Central memory CD8-positive, alpha-beta T cell (primary cell): ENCODE measurements at places on chromosomes 6 and 20.

DNA sequence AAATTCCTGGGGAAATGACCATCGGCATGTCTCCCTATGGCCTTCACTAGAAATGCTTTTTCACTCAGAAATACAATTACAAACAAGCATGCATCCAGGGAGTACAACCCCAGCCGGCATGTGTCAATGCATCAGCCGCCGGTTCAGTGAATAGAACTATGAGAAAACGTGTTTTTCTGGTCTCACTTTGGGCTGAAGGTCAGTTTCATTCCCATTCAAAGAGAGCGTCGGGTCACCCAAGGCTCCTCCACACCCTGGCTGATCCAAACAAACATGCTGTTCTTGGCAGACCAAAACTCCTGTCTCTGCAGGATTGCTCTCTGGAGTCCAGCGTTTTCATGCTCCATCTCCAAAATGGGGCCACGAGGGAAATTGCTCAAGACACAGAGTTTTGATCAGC lies 35.5 kb upstream of the NXT1 start:
- H3K4me3 ChIP-seq: no peak overlapping the region
- no peak for DNase-seq
- H3K27me3 ChIP-seq: peaks cover 65% of the 10 kb centered on the region
- H3K27ac ChIP-seq: no peak overlapping the region
- no peaks in the 10 kb centered on the region for H3K36me3 ChIP-seq
- no peaks in the 10 kb centered on the region for H3K4me1 ChIP-seq

DNA sequence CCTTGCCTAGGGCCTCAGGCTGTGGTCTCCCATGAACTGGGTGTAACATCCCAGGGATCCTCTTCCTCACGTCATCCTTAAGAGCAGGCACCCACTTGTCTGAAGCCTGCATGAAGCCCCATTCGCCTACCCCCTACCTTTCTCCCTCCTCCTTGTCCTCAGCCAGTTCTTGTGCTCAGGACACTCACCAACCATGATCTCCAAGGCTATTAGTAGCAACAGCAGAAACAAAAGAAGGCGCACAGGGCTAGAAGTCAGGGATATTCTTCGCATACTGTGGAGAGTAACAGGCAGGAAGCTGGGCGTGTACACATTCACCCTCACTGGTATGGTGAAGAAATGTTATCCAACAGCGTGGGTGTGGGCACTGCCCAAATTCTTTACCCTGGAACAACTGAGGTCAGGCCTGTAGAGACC lies 7.3 kb downstream of the RAET1E start:
- H3K4me1 ChIP-seq: no peaks in the 10 kb centered on the region
- H3K27ac ChIP-seq: no peak overlapping the region
- H3K27me3 ChIP-seq: peaks cover 29% of the 10 kb centered on the region
- H3K36me3 ChIP-seq: no peaks in the 10 kb centered on the region

GRCh38 chr6:140355476-140355875 lies 981.0 kb upstream of the CITED2 start:
- H3K27me3 ChIP-seq: no peaks in the 10 kb centered on the region
- DNase-seq: no peak
- H3K4me3 ChIP-seq: no peak overlapping the region
- no peaks in the 10 kb centered on the region for H3K4me1 ChIP-seq
- H3K27ac ChIP-seq: no peak overlapping the region

GRCh38 chr20:4052139-4052480 lies 36.8 kb upstream of the RNF24 start:
- no peak for DNase-seq
- no peak overlapping the region for H3K4me3 ChIP-seq
- no peaks in the 10 kb centered on the region for H3K36me3 ChIP-seq
- peaks cover 5% of the 10 kb centered on the region for H3K27me3 ChIP-seq
